Hippocampal formation (tissue), 2 donors: ENCODE measurements at places on chromosomes 3 and 15.

GRCh38 chr3:30347679-30348216, 258.7 kb upstream of the TGFBR2 start:
- DNase-seq, result no peak

DNA sequence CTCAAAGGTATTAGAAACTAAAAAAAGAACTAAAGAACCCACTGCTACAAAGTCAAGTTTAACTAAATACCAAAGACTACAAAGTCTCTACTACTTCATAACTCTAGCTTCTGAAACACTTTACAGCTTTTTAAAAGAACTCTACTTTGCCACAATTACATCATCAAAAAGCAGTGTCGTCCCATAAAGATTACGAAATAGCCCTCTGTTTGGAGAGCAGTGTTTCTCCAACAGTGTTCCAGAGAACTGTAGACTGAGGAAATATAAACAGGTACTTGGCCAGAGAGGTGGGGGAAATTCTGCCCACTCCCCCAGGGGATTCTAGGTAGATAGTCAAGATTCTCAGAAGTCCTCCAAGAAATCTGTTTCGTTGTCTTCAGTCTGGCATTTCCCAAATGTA, 225.6 kb downstream of the PDZRN3 start:
- DNase-seq, result no peak

DNA sequence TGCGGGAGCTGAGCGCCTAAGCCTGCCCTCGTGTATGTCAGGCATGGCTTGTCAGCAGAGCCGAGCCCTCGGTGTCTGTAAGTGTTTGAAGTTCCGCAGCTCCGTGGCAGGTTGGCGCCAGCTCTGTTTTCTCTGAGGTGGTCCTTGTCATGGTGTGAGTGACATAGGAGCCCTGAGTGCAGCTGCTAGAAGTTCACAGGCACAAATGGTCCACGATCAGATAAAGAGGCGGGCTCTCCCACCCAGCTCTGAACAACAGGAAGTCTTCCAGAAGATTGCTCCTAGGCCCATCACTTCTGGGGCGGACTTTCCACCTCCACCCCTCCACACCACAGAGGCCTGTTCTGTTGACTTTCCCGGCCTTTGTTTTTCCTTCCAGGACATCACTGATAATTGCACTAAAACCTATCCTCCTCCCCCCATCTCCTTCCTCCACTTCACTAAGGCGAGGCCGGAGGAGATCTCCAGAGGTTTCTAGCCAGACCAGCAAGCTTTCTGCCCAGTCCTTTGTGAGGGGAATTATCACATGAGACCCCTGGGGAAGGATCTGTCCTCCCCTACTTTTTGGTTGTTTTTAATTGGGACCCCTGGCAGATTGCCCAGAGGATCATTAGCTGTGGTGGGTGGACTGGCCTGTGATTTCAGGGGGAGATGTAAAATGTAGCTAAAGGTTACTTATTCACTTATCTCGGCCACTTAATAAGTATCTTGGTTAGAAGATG, 19.9 kb downstream of the ITPR1 start:
- no peak for DNase-seq

GRCh38 chr15:25767356-25768151, 95.6 kb downstream of the ATP10A start:
- no peak for DNase-seq

DNA sequence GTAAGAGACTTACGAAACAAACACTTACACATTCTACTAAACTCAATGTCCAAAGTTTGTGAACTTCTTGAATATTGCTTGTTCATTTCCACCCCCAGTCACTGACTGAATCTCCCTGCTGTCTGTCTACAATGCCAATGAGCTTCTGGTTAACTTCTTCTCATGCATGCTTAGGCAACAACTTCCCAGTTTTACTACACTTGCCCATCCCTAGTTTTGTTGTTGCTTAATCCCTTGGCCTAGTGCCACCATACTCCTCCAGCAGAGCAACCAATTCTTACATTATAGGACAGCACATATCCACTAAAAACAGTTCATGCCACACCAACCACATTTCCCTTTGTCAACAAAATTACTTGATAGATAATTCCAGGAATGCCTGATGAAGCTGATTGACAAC, 40.9 kb upstream of the CCR2 start:
- DNase-seq, result no peak

GRCh38 chr3:184175506-184175905, 851 bp downstream of the AP2M1 start:
- DNase-seq, result no peak

- no peak for DNase-seq
Observed at GRCh38 chr3:43874290-43874689, 183.6 kb downstream of the ABHD5 start.

DNA sequence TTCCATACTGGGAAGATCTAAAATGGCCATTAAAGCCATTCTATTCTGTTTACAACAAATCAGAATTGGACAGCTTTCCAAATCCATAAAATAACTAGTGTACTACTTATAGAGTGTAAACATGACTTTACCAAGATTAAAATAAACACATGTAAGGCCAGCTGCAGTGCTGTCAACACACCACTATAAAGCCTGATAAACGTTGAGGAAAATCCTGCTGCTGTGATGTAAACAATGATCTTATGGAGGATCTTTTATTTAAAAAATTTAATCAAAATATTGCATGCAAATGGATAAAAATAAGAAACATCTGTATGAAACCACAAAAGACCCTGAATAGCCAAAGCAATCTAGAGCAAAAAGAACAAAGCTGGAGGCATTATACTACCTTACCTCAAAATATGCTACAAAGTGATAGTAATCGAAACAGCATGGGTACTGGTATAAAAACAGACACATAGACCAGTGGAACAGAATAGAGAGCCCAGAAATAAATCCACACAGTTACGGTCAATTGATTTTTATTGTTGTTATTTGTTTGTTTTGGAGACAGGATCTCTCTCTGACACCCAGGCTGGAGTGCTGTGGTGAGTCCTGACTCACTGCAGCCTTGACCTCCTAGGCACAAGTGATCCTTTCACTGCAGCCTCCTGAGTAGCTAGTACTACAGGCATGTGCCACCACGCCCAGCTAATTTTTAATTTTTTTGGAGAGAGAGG, 428.8 kb upstream of the C2CD4B start:
- no peak for DNase-seq

DNA sequence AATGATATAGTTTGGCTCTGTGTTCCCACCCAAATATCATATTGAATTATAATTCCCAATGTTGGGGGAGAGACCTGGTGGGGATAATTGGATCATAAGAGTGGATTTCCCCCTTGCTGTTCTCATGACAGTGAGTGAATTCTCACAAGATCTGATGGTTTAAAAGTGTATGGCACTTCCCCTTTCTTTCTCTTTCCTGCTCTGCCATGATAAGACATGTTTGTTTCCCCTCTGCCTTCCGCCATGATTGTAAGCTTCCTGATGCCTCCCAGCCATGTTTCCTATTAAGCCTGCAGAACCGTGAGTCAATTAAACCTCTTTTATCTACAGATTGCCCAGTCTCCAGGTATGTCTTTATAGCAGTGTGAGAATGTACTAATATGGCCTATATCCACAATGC, 126.7 kb upstream of the GMNC start:
- no peak for DNase-seq
